ENCODE measurements at places on chromosomes 2 and 18.

DNA sequence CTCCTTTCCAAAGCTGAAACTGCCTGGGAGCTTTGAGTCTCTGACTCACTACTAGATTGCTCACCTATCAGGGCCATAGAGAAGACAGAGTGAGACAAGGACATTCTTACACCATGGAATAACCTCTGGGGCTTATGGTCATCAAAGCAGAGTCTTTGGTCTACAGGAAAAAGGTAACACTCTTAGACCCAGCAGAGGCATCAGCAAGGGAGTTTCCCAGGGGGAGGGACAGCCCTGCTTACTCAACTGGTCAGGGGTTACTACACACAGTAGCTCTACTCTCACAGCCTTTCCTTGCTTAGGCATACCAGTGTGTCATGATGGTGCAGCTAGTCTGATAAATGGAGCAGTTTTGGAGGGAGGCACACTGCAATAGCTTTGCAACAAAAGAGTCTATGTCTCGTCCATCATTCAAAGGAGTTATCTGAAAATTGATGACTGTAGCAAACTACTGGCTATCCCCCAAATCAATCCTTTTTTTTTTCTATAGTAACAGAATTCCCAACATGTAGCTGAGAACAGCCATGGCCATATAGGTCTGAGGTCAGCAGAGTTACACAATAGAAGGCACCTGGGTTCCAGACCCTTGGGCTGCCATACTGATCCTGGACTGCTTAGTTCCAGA lies 22.4 kb upstream of the CD28 start:
- no peak for DNase-seq

DNA sequence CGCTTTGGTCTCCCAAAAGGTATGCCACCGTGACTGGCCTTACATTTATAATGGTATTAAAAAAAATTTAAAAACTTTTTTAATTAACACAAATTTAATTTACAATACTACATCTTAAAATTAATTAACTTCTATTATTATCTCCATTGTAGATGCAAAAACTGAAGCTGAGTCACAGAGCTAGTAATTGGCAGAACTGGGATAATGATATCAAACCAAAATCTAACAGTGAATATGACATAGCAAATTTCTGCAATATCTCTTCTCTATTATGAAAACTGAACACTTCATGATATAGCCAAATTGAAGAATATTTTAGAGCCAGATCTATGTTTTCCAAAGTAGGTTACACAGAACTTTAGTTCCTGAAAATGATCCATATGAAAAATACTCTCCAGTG lies 66.4 kb upstream of the CHAC2 start:
- DNase-seq, result no peak

GRCh38 chr2:26767894-26768487 lies 3.9 kb downstream of the SLC35F6 start:
- no peak for DNase-seq

GRCh38 chr2:128425731-128426620 lies 107.3 kb upstream of the HS6ST1 start:
- no peak for DNase-seq

GRCh38 chr2:3547915-3548314 lies 10.2 kb downstream of the RNASEH1 start:
- DNase-seq, result no peak

Data from thoracic aorta (tissue), 2 donors.